ENCODE measurements at places on chromosomes 5 and 9. TPM values are rescaled to one million over a fixed set of nuclear protein-coding genes. Genes with fewer than 3 reads are reported as not detected.

DNA sequence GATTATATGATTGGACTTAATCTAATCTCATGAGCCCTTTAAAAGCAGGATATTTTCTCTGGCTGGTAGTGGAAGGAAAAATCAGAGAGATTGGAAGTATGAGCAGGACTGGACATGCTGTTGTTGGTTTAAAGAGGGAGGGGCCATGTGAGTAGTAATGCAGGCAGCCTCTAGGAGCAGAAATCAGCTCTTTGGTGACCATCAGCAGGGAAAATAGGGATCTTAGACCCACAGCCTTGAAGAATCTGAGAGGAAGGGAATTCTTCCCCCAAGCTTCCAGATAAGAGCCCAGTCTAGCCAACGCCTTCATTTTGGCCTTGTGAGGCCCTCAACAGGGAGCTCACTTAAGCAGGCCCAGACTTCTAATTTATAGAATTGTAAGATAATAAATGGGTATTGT is 9.5 kb downstream of the SH3GL2 start:
- DNase-seq = no peak
- no peaks in the 10 kb centered on the region for H3K36me3 ChIP-seq

The TMC1 gene
- not detected for total RNA-seq

The SEMA5A gene
- 17.6 TPM for total RNA-seq

The PCDHGB2 gene
- 13.4 TPM for total RNA-seq

DNA sequence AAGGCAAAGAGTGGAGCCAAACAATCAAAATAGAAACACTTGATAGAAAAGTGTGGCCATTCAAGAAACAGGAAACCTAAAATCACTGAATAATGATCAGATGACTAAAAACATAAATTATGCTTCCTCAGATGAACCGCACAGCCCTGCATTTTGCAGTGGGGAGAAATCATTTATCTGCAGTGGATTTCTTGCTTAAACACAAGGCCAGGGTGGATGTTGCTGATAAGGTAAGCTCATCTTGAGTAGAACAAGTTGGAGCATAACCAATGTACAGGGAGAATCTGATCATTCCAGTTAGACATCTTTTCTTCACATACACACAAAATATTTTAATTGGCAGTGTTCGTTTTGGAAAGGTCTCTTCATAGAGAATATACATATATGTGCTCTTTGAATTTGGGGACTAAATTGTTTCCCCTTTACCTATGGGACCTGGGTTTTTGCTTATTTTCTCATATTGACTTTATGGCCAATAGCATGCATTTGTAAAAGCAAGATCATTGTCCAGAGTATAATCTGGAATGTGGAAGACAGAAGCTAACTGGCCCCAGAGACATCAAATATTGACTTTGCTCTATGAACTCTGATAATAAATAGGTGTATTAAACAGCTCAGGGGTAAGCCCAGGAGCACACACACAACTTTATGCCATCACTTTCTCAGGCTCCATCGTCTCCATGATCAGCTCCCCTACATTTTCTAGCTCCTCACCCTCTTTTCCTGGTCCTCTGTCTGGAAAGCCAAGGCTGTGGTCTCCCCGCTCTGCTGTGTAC is 9.1 kb downstream of the ANKDD1B start:
- no peak for DNase-seq
- H3K27me3 ChIP-seq = no peaks in the 10 kb centered on the region
- H3K36me3 ChIP-seq = no peaks in the 10 kb centered on the region

The SPINK1 gene
- total RNA-seq = 3.4 TPM

DNA sequence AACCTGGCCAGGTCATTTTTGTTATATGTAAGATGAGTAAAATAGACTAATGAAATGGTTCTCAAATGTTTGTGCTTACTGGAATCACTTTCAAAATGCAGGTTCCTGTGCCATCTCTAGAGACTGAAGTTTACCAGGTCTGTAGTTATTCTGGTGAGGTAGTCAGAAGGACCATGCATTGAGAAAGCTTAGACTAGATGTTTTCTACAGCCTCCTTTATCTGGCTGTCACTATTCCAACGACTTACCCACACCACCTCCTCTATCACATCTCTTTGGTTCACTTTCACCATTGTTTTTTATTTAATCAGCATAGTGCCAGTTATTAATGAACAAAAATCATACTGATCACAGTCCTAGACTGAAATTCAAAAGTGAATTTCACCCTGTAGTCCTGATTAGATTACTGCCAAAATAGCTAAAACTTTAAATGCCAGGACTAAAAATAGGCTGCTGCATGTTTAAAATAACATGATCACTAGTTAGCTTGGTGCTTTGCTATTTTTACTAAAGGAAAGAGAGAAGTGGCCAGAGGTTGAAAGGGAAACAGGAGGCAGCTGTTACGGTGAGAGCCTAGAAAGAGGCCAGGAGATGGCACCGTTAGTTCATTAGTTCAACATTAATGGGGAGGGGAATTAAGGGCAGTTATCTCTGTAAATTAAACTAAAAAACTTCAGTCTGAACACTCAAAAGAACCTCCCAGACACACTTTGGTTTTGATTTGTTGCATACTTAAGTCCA is 13.9 kb upstream of the FNIP1 start:
- peak overlapping the region; percentile 47 for H3K4me3 ChIP-seq
- DNase-seq = no peak
- H3K4me1 ChIP-seq = no peaks in the 10 kb centered on the region
- no peaks in the 10 kb centered on the region for H3K27me3 ChIP-seq
- H3K27ac ChIP-seq = peak overlapping the region; percentile 68
- no peaks in the 10 kb centered on the region for H3K36me3 ChIP-seq

The DMRT3 gene
- not detected for total RNA-seq

DNA sequence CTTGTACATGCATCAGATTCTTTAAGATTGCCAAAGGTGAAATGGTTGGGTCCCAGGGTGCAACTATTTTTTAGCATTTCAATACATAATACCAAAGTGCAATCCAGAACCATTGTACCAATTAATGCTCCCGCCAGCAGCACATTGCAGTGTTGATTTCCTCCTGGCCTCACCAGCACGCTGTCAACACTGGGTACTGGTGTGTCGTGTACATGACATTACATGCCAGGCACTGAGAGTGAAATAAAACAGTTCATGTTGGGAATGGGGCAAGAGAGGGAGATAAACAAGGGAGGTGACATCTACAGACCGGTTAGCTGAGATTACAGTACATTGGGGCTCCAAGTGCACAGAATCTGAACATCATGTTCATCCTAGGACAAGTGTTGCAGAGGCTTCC is 37.8 kb downstream of the HMGCS1 start:
- DNase-seq = no peak
- no peaks in the 10 kb centered on the region for H3K36me3 ChIP-seq
- no peaks in the 10 kb centered on the region for H3K4me1 ChIP-seq
- H3K27ac ChIP-seq = no peak overlapping the region

DNA sequence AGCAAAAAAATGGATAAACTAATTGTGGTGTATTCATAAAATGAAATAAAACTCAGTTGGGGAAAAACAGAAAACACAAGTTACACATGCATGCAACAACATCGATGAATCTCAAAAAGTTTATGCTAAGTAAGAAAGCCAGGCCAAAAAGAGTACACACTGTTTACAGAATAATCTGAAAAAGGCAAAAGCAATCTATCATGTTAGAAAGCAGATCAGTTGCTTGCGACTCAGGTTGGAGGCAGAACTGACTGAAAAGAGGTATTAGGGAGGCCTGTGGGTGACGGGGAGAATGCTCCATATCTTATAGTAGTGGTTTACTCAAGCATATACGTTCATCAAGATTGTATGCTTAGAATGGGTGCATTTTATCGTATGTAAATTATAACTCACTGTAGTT is 119.2 kb downstream of the ARRDC3 start:
- no peaks in the 10 kb centered on the region for H3K36me3 ChIP-seq
- H3K4me1 ChIP-seq = peaks cover 10% of the 10 kb centered on the region

GRCh38 chr5:97142521-97143254 is at the start of gene LIX1:
Gene LIX1 (minus strand): TSS chr5:97142611. CDS start chr5:97142576, 35 bp downstream.
- no peak for DNase-seq
- H3K4me1 ChIP-seq = no peaks in the 10 kb centered on the region
- no peaks in the 10 kb centered on the region for H3K27me3 ChIP-seq

- no peak overlapping the region for H3K27ac ChIP-seq
- H3K4me3 ChIP-seq = no peak overlapping the region
- no peaks in the 10 kb centered on the region for H3K4me1 ChIP-seq
- no peaks in the 10 kb centered on the region for H3K27me3 ChIP-seq
- H3K36me3 ChIP-seq = no peaks in the 10 kb centered on the region
These were observed 509.0 kb downstream of the KIF4B start for GRCh38 chr5:155522540-155522939.

GRCh38 chr5:50672663-50673062 is 6.2 kb downstream of the PARP8 start:
- H3K27ac ChIP-seq = no peak overlapping the region
- DNase-seq = no peak
- peaks cover 47% of the 10 kb centered on the region for H3K4me1 ChIP-seq
- no peaks in the 10 kb centered on the region for H3K27me3 ChIP-seq

- H3K27me3 ChIP-seq = no peaks in the 10 kb centered on the region
- H3K4me1 ChIP-seq = peaks cover 66% of the 10 kb centered on the region
- DNase-seq = no peak
- peak overlapping the region; percentile 75 for H3K4me3 ChIP-seq
These were observed 942 bp downstream of the PHF2 start for GRCh38 chr9:93577078-93577974.

- no peaks in the 10 kb centered on the region for H3K36me3 ChIP-seq
- peak overlapping the region; percentile 31 for H3K4me3 ChIP-seq
- peaks cover 22% of the 10 kb centered on the region for H3K4me1 ChIP-seq
- DNase-seq = no peak
- no peaks in the 10 kb centered on the region for H3K27me3 ChIP-seq
These were observed 93.1 kb upstream of the ITGA1 start for GRCh38 chr5:52694648-52695047.

DNA sequence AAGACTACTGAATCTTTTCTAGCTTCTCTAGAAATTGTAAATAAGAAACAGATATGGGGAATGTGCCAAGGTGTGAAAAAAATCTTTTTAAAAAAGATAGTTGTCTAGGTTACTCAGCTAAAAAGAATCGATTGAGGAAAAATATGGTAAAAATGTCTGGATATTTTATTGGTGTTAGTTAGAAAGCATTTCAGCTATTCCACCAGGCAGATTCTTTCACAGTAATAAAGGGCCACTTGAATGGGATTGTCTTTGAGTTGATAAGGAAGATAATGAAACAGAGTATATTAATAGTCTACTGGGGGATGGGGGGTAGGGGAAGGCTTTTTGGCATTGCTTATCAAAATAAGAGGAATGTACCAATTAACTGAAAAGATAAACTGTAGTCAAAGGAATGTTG is 51.9 kb downstream of the SLIT3 start:
- no peaks in the 10 kb centered on the region for H3K36me3 ChIP-seq
- no peak overlapping the region for H3K27ac ChIP-seq
- H3K27me3 ChIP-seq = no peaks in the 10 kb centered on the region
- no peak overlapping the region for H3K4me3 ChIP-seq

The IRX1 gene
- 5.7 TPM for total RNA-seq

The PDZD2 gene
- 15.7 TPM for total RNA-seq

DNA sequence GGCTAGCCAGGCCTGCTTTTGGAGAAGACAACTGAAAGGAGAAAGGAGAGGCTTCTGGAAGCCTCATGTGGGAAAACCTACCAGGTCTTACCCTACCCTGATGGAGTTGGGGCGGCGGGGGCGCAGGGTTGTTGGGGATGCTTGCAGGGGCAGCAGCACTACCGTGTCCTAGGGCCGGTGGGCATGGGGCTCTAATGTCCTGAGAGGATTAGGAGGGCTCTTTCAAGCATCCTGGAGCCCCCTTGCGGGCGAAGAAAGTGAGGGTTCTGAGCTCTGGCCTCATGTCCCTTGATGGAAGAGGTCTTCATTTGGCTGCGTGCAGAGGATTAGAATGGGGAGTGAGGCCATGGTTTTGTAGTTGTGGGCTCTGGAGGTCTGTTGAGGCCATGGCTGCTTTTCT is 86.9 kb upstream of the PITX1 start:
- H3K27me3 ChIP-seq = no peaks in the 10 kb centered on the region
- no peak for DNase-seq
- H3K27ac ChIP-seq = no peak overlapping the region
- H3K4me1 ChIP-seq = no peaks in the 10 kb centered on the region

DNA sequence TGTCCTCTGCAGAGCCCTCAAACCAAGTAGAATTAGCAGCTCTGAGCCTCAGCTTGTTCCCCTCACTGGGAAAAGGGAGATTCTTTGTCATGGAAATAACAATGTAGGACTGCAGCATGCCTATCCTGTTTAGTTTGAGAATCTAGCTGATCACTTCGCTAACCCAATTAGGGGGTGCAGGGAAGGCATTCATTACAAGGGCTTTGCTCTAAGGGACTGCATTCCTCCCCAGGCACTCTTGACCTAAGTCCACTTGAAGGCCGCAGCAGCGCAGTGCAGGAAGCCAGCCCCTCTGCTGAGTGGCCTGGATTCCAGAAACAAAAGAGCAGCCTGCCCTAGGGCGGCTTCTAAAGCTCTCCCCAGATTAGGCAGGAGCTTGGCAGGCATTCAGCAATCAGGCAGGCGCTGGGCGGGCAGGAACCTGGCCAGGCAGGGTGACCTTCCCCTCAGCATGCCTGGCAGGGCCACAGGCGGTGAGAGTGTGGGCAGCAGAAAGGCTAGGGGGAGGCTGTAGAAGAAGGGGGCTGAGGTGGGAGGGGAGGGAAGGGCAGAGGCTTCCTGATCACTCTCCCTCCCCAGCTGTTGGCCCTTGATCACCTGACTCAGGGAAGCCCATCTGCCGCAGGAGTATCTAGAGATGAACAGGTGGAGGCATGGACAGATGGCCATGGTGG is 24.8 kb downstream of the CCNJL start:
- no peak for DNase-seq
- peaks cover 12% of the 10 kb centered on the region for H3K4me1 ChIP-seq
- H3K36me3 ChIP-seq = no peaks in the 10 kb centered on the region
- no peaks in the 10 kb centered on the region for H3K27me3 ChIP-seq

The PCDHA10 gene
- 0.41 TPM for total RNA-seq

The PCDHB3 gene
- total RNA-seq = 3.7 TPM

DNA sequence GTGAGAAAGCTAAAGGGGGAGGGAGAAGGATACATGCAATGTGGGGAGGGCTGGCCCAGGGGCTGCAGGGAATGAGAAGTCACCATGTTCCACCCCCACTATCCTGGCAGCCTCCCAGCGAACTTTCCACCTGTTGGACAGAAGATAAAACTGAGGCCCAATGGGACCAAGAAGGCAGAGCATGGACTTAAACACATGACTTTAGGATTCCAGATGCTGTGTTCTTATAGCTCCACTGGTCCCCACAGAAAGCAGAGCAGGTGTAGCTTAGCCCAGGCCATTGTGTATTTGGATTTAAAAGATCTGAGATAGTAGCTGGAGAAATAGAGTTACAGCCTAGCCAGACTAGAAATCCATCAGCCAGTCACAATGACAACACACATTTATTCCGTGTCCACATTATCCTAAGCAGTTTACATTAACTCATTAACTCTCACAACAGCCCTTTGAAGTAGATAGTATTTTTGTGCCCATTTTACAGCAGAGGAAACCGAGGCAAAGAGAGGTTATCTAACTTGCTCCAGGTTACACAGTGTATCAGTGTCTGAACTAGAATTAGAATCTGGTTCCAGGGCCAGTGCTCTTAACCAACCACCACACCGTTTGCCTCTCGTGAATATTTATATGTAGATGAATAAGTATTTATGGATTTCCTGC is 121.0 kb downstream of the RGS3 start:
- peaks cover 61% of the 10 kb centered on the region for H3K4me1 ChIP-seq
- no peaks in the 10 kb centered on the region for H3K27me3 ChIP-seq
- H3K27ac ChIP-seq = peak overlapping the region; percentile 79
- H3K36me3 ChIP-seq = peaks cover 21% of the 10 kb centered on the region
- no peak overlapping the region for H3K4me3 ChIP-seq

All from thoracic aorta (tissue), 2 donors.